ENCODE measurements at places on chromosomes 4 and X.

- no peak for DNase-seq
Observed at GRCh38 chr4:41975341-41975740, 6.2 kb upstream of the DCAF4L1 start.

DNA sequence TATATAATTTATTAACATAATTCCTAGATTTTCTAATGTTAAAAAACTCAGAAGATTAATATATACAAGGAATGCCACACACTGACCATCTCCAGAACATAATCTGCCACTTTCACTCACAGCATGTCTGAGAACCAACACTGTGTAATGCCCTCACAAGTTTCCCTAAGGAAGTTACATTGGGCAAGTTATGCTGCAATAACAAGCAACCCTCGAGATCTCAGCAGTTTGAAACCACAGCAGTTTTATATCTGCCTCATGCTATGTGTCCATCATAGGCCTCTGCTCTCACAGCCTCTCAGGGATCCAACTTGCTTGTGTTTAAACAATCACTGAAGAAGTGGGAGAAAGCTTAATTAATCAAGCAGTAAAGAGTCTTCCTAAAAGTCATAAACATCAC lies 250.0 kb upstream of the SLC7A11 start:
- no peak for DNase-seq

DNA sequence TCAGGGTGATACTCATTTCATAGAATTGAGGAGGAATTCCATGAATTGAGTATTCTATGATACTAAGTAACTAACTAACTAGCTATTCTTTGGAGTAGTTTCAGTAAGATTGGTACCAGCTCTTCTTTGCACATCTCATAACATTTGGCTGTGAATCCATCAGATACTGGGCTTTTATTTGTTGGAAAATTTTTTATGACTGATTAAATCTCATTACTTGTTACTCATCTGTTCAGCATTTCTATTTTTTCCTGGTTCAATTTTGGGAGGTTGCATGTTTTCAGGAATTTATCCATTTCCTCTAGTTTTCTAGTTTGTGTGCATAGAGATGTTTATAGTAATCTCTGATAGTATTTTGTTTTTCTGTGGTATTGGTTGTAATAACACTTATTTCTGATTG lies 70.8 kb upstream of the FREM3 start:
- DNase-seq, result no peak

DNA sequence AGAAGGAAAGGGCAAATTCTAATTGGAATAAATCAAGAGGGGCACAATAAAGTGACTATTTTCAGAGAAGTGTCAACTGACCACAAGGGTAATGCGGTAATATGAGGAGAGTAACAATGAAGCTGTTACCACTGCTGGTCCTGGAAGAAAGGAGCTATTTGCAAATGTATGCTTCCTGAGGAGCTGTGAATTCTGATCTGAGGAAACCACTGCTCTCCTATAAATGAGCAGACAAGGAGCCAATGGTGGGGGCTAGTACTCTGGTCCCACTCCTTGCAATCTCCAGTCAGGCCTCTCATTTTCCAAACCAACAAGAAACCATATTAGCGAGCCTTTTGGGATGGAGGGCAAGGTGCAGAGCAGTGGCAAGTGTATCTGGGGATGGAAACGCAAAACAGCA lies 770.2 kb downstream of the FSTL5 start:
- no peak for DNase-seq

DNA sequence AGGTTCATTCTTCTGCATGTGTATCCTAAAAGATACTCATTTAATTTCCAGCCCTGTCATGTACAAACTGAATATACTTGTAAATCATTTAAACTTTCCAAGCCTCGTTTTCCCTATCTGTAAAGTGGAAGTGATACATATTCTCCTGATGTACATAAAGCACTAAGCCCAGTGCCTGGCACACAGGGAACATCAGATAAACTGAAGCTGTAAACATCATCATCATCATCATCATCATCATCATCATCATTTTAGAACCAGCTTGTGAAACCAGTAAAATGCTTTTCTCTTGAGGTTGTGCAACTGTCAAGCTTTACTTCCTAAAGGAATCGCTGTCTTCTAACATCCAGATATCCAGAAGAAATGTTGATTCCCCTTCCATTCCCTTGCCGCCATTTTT lies 83.3 kb upstream of the ANXA3 start:
- DNase-seq, result no peak

GRCh38 chr4:17058536-17058915 lies 160.1 kb upstream of the LDB2 start:
- no peak for DNase-seq

GRCh38 chrX:2501559-2502102 lies 855 bp upstream of the DHRSX start:
- DNase-seq, result no peak

DNA sequence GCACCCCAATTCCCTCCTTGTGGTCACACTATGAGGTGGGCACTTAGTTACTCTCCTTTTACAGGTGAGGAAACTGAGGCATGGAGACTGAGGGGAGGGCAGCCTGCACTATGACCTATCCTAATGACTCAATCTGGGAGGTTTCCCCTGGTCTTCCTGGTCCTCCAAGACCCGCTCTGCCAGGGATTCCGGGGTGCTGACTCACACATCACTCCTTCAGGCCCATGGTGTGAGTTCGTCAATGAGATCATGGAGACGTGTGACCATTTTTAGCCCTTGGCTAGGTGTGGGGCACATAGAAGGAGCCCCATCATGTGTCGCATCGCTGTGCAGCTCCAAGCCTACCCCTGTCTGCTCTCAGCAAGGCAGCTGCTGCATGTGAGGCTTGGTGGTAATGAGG lies 32.4 kb upstream of the BCOR start:
- DNase-seq, result no peak

All from activated CD8-positive, alpha-beta memory T cell treated with anti-CD3 and anti-CD28 coated beads for 48 hours (primary cell).